ENCODE measurements at places on chromosomes 1 and 21. TPM values are rescaled to one million over a fixed set of nuclear protein-coding genes. Genes with fewer than 3 reads are reported as not detected.

DNA sequence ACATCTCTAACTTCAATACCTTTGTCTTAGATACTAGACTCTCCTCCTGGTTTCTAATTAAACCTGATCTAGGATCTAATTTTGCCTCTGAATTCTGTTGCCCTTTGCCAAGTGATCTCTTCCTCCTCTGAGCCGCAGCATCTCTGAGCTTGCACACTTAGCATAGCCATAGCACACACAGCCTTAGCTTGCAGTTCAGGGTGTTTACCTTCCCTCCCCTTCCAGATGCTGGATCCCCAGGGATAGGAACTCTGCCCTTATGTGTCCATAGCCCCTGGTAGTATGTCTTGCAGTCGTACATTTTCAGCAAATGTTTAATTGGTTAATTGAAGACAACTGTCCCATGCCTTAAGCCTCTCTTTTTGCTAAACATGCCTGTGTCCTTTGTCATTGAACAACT, 30.3 kb downstream of the SELL start:
- no peak for DNase-seq

DNA sequence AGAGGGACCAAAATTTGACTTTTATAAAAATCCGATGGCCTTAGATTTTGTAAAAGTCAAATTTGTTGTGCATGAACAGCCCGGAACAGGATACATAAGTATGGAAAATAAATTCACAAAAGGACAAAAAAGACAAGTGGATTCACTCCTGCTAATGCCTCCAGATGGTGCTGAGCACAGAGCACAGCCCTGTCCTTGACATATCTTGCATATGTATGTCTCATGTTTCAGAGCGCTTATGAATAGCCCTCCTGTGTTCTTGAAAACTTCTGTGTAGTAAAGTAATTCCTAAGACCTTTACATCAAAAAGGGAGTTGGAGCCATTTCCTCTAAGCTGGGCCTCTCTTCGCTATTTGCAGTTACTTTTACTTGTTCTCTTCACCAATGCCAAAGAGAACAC, 110.7 kb upstream of the RAB3GAP2 start:
- no peak for DNase-seq

DNA sequence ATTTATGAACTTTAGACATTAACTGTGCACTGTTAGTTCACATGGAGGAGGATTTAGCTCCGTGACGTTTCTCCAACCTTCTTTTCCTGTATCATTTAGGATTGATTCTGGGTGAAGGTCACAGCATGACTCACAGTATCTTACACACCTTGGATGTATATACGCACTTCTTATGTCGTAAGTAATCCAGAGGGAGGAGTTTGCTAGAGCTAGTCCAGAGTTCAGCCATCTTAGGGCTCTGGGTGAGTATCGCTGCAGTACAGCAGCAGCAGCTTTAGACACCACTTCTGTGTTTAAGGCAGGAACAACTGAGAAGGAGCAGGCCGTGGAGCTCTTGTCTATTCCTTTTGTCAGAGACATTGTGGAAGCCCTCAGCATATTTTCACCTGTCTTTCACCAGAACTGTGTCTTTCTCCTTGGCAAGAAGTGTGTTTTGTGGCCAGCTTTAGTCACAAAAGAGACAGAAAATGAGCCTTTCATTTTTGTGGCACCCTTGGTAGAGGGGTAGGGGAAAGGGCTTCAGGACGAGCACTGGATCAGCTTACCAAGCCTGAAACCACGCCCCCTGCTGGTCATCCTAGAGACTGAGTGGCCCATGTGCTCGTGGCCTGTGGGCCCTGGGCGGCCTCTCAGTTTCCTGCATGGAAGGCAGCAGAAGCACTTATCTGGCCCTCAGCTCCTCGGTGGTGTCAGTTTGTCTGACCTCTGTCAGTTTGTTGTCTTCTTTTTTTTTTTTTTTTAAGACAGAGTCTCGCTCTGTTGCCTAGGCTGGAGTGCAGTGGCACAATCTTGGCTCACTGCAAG, 64.0 kb downstream of the ADARB1 start:
- peak; percentile 90 for DNase-seq

DNA sequence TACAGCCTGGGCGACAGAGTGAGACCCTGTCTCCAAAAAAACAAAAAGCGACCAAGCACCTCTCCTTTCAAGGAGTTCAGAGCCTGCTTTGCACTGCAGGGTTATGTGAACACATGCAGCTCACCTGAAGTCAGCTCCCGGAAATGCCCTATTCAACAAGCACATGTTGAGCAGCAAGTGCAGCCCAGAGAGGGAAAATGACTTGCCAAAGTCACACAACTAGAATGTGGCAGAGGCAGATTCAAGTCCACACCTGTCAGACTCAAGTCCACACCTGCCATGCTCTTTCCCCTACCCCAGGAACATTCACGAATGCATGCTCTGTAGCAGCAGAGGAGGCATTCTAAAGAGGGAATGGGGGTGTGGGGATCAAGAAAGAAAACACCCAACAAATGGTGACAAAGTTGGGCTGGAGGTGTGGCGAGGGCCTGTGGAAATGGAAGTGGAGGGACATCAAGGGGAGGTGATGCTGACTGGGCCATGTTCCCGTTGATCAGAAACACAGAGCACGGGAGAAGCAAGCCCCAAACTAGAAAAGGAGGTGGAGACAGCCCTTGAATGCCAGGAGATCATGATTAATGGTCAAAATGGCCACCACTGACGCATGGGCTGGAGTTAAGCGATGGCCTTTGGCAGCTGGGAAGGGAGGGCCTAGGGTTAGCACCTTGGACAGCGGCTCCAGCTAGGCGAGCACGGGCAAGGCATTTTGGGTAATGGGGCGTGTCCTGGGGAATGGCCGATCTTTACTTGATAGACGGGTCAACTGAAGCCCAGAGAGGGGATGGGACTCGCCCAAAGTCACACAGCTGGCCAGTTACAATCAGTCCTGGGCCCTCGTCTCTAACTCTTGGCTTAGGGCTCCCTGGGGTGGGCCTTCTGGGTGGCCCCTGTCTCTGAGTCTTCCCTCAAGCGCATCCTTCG, 21.5 kb downstream of the RAP1GAP start:
- DNase-seq, result no peak

DNA sequence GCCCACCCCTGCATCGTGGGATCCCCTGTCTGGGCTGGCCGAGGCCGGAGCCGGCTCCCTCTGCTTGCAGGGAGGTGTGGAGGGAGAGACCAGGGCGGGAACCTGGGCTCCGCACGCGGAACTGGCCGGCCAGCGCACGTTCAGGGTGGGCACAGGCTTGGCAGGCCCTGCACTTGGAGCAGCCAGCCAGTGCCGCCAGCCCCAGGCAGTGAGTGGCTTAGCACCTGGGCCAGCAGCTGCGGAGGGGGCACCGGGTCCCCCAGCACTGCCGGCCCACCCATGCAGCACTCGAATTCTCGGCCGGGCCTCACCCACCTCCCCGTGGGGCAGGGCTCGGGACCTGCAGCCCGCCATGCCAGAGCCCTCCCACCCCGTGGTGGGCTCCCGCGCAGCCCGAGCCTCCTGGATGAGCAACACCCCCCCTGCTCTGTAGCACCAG, 422.6 kb downstream of the AMY1C start:
- DNase-seq, result peak; percentile 73

DNA sequence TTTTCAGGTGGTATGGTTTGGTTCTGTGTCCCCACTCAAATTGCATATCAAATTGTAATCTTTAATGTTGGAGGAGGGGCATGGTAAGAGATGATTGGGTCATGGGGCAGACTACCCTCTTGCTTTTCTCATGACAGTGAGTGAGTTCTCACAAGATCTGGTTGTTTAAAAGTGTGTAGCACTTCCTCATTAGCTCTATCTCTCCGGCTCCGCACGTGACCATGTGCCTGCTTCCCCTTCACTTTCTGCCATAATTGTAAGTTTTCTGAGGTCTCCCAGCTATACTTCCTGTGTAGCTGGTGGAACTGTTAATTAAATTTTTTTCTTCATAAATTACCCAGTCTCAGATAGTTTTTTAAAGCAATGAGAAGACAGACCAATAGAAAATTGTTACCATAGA, 843.2 kb downstream of the AMY1C start:
- DNase-seq, result no peak

- peak; percentile 85 for DNase-seq
Observed at GRCh38 chr21:45074818-45075595, 627 bp downstream of the ADARB1 start.

- no peak for DNase-seq
Observed at GRCh38 chr1:237640966-237641365, 249.8 kb downstream of the ZP4 start.

DNA sequence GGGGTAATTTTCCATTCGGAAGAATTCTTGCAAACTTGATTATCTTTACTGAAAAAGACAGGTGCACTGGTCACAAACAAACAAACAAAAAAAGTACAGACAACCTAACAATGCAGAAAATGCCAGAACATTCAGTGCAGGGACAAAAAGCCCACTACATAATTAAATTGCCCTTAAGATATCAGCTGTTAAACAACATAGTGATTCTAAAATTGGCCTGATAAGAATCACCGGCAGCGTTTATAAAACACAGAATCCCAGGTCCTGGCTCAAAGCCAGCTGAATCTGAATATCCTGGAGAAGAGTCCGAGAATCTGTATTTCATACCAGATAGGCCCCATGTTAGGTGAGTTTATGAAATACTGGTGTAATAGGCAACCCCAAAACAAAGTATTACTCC, 6.1 kb downstream of the PLPP3 start:
- no peak for DNase-seq

- no peak for DNase-seq
Observed at GRCh38 chr21:44780767-44781459, 20.7 kb downstream of the UBE2G2 start.

DNA sequence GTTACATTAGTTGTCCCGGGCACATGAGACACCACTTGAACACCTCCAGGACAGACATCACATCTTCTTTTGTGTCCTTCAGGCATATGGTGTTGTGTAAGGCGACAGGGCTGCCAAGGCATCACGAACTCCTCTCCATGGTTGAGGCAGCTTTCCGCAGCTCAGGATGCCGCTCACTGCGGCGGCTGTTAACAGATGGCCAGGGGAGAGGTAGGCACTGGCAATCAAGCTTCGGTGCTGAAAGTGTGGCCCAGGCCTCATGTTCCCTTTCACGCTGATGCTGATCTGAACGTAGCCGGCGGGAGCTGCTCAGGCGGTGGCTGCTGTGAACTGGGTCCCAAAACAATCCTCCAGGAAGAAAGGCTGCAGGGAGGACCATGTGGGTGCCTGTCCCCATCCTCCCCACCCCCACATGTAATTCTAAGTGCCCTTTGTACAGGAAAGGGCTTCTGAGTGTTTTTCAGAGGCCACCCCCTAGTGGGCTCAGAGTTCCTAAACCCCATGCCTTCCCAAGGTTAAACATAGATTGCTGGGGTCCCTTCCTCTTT, 287.1 kb upstream of the AJAP1 start:
- DNase-seq, result no peak

DNA sequence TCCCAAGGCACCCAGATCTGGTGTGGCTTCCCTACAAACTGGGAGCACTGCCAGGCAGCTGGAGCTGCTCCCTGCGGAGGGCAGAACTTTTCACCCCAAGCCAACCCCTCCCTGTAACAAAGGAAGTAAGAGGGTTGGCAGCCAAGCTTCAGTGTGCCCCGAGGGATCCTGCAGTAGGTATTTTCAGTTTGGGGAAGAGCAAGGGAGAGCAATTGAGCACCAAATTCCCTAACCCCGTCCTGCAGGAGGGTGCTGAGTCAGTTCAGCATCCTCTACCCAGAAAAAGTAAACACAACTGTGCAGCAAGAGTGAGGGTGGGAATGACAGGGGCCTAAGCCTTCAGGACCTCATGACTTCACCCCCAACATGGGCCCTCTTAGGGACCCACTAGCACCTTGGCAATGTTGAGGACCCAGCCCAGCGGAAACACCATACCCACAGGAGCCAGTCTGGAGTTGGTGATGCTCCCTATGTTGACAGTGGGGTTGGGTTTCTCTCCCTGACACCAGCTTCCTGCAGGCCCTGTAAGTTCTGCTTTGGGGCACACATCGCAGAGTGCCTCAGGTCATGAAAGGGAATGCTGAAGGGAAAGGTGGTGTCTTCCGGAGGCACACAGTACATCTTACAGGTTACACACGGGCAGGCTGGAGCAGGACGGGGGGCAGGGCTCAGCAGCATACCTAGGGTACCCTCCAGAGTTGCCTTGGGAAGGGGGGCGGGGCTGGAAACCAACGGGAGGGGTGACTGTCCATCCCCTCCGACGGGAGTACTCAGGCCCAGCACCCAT, 14.8 kb downstream of the SH3BP5L start:
- DNase-seq, result peak; percentile 73

GRCh38 chr1:42968654-42969053, 10.0 kb upstream of the SLC2A1 start:
- DNase-seq, result no peak

DNA sequence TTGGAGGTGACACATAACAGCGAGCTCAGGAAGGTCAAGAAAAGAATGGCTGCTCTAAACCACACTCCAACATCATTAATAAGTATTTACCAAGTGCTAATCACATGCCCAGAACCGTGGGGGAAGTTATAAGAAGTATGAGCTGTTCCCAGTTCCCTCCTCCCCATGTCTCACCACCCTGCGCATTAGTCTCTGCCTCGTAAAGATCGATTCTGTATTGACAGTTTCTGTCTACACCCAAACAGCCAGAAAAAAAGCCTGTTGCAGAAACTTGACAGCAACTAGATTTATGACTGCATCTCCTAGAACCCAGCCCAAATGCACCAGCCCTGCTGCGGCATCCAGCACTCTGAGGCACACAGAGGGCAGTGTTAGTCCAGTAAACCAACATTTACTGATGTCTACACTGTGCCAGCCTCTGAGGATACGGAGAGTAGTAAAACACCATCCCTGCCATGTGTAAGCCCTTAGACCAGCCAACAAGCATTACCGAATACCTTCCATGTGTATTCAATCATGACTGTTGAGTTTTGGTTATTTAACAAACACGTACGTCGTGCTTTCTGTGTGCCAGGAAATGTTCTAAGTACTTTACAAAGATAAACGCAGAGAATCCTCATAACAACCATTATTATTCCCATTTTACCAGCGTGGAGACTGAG, 63.6 kb upstream of the ZBTB40 start:
- DNase-seq, result no peak

DNA sequence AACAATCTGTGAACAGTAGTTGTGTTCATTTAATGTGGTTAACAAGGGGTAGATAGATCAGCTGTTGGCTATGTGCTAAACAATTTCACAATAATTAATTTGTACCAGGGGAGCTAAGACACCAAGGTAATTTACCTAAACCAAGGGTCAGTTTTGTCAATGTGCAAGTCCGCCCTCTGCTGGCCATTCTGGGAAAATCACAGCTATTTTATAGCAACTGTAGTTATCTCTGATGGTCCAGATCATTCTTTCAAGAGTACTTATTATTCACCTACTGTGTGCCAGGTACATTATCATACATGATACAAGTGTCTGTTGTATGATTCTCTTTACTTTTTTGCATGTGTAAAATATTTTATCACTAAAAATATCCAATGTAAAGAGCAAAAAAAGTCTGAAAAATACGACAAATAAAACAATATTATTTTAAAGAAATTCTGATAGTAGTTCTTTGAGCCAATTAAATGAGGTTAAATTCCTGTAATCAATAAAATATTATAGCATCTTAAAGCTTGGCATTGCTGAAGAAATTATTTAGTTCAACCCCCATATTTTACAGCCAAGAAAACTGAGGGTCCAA, 312.3 kb upstream of the FAM78B start:
- DNase-seq, result no peak

Gene LPAR3
- 0.03 TPM for polyA plus RNA-seq

Gene SLFNL1
- 0.30 TPM for polyA plus RNA-seq

Gene FAM151A
- polyA plus RNA-seq, result 3.8 TPM

Gene CKS1B
- 17.0 TPM for polyA plus RNA-seq

Gene PGLYRP4
- 0.18 TPM for polyA plus RNA-seq

Gene PCP4
- 1.3 TPM for polyA plus RNA-seq

All from spleen (tissue), 13 donors.